ENCODE measurements at places on chromosomes 16 and 17.
A peak's percentile ranks its signal among the peaks of the same experiment; 100 is the strongest.

DNA sequence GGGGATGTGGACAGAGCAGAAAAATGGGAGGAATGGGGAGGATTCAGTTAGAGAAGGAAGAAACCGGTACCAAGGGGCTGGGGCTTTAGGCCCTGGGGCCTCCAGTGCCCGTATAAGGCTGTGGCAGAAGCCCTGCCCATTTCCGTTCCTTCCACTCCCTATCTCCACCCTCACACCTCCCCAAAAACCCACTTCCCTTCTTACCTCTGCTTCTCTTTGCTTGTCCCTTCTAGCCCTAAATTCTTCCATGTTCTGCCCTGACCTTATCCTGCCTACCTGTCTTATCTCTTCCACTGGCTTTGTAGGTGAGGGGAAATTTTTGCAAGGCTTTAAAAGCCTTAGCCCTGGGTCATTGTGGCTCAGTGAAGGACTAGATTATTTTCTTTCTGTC lies 4.1 kb downstream of the RNF167 start:
- DNase-seq: no peak

DNA sequence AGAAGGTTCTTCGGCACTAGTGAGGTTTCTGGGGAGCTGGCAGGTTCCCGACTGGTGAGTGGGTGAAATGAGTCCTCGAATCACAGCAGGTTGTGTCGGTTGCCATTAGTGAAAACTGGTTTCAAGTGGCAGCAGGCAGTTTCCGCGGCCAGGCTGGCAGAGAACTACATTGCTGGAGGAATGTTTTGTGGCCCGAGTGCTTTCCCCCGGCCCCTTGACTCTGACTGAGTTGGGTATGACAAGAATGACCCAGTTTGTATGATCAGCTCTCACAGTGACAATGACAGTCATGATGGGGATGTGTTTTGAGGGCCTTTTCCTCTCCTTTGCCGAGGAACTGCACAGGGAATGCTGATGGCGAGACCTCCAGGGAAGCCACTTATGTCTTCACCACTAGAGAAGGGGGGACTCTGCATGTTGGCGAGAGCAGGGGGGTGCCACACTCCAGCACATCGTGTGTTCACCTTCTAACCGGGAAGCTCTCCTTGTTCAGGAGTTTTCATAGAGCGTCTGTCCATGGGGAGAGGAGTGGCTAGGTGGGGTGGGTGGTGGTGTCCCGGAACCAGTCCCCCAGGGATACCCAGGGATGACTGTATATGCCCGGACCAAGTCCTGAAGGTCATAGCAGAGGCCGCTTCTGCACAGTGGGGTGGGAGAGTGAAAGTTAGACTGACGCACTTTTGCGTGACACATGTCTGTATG lies 206.0 kb upstream of the CHMP6 start:
- no peak for DNase-seq

DNA sequence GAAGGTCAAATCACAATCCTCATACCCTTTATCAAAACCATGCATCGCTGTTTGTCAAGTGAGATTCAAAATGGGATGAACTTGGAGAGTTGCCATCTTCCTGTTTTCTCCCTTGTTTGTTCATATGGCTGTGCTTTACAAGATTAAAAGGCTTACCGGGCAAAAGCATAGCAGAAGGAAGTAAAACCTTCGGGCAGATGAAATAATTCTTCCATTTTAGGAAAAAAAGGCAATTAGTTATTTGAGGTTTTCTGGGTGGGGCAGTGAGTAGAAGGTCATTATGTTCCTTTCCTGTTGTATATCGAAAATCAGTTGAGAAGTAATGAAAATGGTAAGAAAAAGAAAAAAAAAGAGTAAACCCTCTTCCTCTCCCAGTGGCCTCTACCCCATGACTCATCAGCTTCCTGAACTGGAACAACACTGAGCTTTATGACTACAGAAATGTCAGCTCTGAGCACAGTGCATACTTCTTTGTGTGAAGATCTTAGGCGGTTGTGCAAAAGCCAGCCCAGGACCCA lies 369.2 kb downstream of the CDH13 start:
- DNase-seq: peak; percentile 80

DNA sequence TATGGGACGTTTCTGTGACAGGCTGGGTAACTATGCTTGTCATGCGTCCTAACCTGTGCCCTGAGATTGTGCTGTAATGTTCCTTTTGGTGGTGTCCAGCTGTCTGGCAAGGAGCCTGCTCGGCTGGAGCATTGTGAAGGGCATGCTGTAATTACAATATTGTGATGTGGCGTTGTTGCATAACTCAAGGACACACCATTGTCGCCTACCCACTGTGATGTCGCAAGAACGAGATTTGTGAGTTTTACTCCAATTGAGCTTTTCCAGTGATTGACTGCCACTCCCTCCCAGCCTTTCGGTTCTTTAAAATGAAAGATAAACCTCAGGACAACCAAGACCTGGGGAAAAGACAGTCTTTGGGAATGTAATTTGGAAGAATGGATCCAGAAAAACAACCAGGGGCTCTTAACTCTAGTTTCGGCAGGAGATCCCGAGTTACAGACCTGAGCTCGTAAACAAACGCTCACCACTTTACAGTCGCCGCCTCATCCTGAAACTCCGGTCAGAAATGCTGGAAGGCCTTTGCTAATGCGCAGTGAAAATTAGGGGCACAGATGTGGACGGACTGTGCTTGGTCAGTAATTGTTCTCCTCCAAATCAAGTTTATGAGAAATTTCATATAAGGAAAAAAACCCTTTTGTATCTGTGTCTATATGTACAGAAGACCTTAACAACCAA lies 1.3 kb downstream of the ZNF750 start:
- no peak for DNase-seq

GRCh38 chr17:74864297-74864865 lies 4.7 kb upstream of the GRIN2C start:
- DNase-seq: no peak

GRCh38 chr17:33210285-33210684 lies 82.8 kb downstream of the ASIC2 start:
- no peak for DNase-seq

DNA sequence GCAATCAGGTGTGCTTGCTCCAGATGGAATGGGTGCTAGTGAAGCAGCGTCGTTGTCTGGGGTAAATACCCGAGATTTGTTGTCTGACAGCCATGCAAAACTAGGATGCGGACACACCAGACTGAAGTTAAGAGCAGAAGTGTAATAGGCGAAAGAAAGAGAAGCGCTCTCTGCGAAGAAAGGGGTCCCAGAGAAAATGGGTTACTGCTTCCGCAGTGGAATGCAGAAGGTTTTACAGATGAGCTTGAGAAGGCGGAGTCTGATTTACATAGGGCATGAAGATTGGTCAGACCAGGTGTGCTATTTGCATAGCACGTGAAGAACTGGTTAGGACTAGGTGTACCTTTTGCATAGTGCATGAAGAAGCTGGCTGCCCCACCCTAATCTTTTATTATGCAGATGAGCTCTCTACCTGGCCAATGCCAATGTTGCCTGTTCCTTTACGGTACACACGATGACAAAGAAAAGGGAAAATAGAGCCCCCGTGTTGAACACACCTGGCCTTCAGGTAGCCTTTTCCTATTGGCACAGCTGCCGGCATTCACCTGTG lies 32.0 kb upstream of the SNN start:
- DNase-seq: no peak

DNA sequence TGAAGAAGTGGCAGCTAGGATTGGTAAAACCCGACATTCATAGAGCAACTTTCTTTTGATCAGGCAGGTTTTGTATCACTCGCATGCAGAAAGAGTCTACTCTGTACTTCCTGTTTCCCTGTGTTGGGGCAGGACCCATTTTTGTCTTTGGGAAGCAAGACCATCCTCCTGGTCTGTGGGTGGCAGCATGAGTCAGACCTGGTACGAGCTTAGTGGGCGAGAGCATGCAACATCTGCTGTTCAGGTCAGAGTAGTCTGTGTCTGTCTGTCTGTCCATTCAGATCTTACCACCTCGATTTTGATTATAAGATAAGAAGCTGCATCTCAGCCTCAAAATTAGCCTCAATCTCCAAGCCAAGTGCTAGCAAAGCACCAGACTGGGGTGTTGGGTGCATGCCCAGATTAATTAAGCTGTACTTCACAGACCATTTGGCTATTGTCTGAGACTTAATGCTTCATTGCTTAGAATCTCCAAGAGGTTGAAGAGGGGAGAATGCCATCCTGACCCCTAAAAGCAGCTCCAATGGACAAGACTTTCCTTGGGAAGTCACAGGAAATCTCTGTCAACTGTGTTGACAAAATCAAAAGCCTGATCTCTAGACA lies 110.9 kb downstream of the XYLT1 start:
- DNase-seq: peak; percentile 71

GRCh38 chr17:58176200-58176599 lies 9.4 kb downstream of the OR4D2 start:
- DNase-seq: no peak

- no peak for DNase-seq
Observed at GRCh38 chr16:82185012-82185411, 15.0 kb upstream of the MPHOSPH6 start.

- DNase-seq: no peak
Observed at GRCh38 chr16:73032541-73033270, 15.2 kb downstream of the ZFHX3 start.

DNA sequence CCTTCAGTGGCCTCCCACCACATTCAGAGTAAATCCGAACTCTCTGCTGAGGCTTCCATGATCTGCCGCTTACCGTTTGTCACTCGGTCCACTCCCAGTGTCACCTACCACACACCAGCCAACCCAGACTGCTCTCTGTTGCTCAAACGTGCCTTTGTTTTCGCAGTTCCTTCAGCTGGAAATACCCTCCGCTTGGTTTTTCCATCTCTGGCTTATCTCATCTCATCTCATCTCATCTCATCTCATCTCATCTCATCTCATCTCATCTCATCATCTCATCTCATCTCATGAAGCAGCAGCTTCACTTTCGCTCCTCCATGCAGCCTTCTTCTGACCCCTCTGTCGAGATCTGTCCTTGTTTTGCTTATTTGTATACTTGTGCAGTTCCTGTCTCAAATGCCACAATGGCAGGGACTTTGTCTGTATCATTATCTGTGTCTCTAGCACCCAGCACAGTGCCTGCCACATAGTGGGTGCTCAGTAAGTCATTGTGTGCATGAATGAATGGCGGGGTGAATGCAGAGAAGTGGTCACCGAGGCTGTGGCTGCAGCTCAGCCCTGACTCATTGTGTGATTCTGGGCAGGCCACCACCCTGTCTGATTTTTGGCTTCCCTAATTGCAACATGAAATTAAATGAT lies 3.8 kb upstream of the SNX20 start:
- no peak for DNase-seq

- DNase-seq: no peak
Observed at GRCh38 chr17:56896968-56897359, 16.9 kb downstream of the TRIM25 start.

DNA sequence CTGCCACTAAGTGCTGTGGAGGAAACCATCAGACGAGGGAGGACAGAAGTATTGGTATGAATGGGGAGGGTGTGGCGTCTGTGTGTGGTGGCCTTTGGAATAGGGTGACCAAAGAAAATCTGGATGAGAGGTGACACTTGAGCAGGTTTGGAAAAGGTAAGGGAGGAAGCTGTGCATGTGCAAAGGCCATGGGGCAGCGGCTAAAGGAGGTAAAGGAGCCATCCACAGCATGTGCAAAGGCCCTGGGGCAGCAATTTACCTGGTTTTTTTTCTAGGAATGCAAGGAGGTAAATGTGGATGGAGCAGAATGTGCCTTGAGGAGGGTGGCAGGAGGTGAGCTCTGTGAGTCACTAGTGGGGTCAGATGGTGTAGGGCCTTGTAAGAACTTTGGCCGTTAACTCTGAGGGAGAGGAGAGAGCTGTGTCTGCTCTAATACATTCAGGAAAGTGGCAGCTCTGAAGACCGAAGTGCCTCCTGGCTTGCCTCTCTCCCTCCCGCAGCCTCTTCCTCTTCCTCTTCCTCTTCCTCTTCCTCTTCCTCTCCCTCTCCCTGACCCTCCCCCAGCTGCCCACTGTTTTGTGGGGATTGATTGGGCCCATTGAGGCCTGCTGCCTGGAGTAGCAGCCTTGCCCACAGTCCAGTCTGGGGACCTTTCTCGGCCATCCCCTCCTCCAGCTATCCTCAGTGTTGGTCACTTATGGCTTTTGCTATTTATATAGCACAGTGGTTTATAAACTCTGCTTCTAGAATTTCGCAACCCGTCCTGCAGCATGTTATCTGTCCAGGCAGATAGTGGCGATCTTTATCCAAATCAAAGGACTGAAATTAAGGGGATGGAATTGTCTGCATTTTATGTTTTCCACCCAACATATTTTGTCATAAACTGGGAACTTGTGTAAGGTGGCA lies 38.7 kb downstream of the CMIP start:
- no peak for DNase-seq

DNA sequence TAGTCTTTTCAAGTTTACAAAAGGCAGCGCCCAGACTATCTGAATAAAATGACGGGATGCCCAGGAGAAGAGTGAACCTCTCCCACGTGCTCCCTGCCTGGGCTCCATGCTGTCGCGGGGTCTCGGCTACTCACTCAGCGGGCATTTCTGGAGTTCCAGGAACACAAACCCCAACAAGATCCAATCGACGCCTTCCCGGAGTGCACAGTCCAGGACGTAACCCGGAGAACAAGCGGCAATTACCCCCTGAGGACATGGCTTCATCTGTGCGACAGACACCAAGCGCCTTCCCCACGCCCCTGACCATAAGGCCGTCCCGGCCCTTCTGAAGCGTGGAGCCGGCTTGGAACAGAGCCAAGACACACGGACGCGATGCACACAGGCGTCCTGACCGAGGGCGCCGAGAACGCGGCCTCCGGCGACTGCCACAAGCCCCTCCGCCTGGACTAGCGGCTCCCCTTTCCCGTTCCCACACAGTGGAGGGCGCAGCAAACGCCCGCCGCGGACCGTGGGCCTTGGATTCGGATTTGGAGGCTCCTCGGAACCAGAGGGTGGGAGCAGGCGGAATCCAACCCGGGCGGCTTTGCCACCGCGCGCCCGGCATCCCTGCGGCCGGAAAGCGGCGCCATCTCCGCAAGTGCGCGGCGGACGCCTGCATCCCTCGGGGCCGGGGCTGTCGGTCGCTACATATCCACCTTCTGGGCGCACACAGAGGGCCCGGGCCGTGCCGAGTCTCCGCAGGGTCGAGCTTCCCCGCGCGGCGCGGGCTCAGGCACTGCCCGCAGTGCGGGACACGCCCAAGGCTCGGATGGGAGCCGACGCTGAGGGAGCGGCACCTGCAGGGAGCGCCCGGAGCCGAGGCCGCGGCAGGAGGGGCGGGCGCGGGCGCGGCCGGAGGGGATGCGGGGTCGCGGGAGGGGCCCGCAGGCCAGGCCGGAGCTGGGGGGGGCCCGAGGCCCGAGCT lies 725 bp downstream of the ABCA3 start:
- DNase-seq: no peak

GRCh38 chr17:77214743-77215142 lies 74.0 kb downstream of the SEC14L1 start:
- no peak for DNase-seq

DNA sequence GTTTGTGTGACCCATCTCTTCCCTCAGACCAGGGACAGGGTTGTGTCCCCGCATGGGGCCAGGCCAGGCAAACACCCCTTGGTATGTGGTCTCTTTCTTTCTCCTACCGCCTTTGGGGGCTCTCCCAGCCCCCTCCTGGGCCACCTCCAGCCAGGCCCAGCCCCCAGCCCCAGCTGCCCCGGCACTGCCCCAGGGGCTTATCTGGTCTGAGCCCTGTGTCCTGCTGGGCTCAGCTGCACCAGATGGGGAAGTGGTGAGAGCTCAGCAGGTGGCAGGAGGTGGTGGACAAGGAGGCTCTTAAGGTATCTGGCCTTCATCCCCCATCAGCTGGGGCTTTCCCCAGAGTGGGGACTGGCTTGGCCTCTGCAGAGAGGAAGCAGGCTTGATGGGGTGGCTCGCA lies 8.7 kb downstream of the ADAM11 start:
- no peak for DNase-seq

Data from astrocyte (in vitro differentiated cells and primary cell).